Esophagus mucosa (tissue), 1 donor: ENCODE measurements at places on chromosomes 7 and 10.
A peak's percentile ranks its signal among the peaks of the same experiment; 100 is the strongest.

- ATAC-seq, result no peak
These were observed 36.5 kb downstream of the CAMK2B start for GRCh38 chr7:44288811-44289340.

GRCh38 chr10:63504145-63504881 is 16.9 kb upstream of the REEP3 start:
- peak; percentile 98 for ATAC-seq

DNA sequence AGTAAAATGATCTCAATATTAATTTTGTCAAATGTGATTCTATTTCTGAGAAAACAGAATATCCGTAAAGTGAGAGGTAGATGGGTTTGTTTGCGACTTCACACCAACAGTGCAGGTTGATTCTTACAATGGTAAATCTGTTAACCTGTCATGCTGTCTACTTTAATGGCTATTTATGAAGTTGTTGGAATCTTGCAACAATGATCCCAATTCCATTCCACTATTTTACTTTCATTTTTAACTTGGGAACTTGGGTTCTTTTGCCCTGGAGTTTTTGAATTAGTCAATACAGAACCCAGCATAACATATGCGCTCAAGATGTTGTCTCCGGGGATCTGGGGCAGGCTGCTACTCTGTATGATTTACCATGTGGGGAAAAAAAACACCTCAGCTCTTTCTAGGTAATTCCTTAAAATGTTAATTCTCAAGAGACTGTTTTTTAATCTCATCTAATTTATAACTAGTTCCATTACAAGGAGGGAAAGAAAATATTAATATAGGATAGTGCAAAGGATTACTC is 1.2 kb downstream of the LGI1 start:
- ATAC-seq, result no peak

DNA sequence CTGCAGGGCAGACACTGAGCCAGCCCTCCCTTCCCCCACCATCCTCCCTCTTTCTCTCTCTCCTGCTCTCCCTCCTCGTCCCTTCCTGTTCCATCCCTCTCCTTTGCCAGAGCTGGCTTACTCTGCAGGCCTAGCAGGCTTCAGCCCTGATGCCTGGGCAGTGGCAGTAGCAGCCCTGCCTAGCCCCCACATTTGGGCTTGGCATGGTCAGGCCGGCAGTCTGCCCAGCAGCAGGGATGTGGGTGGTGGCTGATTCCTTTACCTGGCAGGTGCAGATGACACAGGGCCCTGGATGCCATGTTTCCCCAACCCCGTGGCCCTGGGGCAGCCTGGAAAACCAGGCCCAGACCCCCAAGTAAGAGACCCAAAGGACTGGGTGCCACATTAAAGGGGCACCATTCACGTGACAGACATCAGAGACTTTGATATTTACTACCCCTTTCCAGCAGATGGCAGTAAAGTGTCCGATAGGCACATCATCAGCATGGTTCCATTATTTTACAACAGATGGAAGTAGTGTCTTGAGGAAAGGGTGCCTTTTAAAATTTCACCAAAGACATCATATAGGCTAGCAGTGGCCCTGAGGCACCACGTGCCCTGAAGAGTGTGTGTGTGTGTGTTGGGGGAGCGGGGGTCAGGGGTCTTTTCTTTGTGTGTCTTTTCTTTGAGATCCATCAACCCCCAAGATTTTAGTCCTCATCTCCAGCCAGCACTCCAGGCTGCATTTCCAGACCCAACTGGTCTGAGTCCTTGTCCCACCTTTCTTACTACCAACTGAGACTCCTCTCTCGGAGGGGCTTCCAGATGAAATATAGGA is 5.9 kb downstream of the KCP start:
- peak; percentile 17 for ATAC-seq

GRCh38 chr10:3482200-3482993 is 302.6 kb downstream of the KLF6 start:
- peak; percentile 83 for ATAC-seq

DNA sequence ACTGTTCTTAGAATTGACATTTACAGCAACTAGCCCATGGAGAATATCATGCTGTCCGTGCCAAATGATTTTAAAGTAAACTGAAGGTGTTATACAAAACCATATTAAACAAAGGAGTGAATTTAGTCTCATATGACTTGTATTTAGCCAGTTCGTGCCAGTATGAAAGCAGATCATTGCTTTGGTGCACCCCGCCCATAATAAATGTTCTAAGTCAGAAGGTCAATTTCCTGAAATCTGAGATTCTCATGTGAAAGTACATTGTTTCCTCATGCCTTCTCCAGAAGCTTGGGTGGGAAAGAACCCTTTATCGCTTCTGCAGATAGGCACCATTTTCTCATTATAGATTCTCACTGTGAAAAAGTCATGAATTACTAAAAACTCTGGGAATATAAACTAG is 106.4 kb downstream of the CAMK1D start:
- ATAC-seq, result no peak

GRCh38 chr10:131726967-131727366 is 173.8 kb upstream of the PPP2R2D start:
- no peak for ATAC-seq

DNA sequence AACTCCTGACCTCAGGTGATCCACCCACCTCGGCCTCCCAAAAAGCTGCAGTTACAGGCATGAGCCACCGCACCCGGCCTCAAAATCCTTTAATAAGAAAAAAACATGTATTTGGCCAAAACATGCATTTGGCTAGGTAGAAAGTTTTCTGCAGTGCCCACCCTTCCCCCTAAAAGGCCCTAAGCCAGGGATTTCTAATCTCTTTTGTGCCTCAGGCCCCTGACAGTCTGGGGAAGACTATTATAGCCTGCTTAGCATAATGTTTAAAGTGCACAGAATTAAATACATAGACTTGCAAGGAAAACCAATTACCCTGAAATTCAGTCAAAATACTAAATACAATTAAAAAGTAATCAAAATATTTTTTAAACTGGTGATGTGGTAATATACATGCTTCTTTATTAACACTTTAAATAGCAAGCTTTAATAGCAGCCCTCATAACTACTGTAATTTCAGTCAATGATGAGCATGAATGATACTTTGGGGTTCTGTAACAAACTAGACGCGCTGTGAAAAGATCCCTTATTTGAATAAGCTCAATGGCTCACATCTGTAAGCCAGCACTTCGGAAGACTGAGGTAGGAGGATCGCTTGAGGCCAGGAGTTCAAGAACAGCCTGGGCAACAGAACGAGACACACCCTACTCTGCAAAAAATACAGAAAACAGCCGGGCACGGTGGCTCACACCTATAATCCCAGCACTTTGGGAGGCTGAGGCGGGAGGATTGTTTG is 29.9 kb downstream of the SPDYE6 start:
- ATAC-seq, result no peak

DNA sequence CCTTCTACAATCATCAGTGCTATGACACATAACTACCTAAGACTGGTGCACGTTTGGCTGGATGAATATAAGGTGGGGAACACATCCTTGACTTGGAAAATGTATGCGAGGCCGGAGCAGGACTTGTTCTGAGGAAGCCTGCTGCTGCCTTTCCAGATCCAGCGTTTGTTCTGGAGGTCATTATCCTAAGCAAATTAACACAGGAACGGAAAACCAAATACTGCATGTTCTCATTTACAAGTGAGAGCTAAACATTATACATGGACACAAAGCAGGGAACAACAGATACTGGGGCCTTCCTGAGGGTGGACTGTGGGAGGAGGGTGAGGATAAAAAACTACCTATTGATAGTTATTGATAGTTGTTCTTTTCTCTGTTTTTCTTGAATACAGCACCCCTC is 10.8 kb upstream of the GALNT11 start:
- ATAC-seq, result no peak

DNA sequence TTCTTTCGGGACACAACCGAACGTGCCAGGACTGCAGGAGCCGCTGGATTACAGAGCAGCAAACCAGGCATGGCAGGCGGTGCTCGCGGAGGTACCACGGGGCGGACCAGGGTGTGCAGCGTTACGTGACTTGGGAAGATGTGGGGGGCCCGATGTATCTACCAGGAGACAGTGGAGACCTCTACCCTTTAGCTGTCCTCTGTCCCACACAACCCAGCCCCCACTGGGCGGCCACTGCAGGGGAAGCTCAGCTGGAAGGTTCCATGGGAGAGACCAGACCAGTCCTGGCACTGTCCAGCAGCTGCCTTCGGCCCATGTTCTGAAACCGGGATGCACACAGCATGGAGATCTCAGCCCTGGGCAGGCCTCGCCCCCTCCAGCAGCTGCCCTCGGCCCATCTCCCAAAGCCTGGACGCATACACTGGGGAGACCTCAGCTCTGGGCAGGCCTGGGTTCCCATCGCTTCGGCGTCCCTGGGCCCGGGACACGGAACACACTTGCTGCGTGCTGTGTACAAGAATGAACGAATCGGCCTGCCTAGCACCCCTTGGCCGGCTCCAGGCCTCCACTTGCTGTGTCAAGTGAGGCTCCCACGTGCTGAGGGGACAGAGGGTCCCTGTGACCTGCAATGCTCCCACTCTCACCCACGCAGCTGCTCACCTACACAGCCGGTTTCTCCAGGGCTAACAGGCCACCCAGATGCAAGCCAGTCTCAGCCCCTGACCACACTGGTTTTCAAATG is 177.4 kb downstream of the ELFN1 start:
- no peak for ATAC-seq

- no peak for ATAC-seq
These were observed 59.2 kb downstream of the TBC1D12 start for GRCh38 chr10:94461503-94461902.

GRCh38 chr7:78195281-78195680 is 396.7 kb downstream of the PHTF2 start:
- no peak for ATAC-seq

GRCh38 chr10:91042069-91042468 is 121.2 kb upstream of the ANKRD1 start:
- no peak for ATAC-seq

DNA sequence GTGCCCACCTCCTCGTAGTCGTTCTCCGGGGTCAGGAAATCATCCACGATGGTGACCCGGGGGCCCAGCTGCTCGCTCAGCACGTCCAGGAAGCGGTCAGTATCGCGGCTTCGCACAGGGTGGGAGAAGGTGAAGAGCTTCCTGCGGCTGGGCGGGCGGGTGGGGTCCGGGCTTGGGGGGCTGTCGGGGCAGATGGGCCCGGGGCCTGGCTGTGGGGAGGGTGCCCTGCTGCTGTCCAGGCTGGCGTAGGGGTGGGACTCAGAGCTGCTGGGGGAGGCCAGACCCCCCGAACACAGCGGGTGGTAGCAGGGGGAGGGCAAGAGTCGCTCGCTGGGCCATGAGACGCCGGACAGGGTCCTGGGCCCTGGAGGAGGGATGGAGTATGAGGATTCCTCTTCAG is 42.3 kb downstream of the GRID2IP start:
- no peak for ATAC-seq

- peak; percentile 27 for ATAC-seq
These were observed 21.7 kb upstream of the PCGF5 start for GRCh38 chr10:91198781-91199180.

DNA sequence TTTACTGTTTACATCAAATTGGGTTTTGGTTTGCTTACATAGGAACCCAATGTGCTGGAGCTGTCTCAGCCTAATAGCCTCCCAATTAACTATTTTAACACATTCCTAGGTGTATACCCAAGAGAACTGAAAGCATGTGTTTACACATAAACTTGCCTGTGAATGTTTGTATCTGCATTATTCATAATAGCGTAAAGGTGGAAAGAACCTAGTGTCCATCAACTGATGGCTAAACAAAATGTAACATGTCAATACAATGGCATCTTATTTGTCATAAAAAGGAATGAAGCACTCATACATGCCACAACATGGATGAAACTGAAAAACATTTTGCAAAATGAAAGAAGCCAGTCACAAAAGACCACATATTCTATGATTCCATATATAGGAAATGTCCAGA is 160.6 kb upstream of the EEPD1 start:
- ATAC-seq, result no peak

GRCh38 chr7:140562926-140563481 is 77.6 kb downstream of the DENND2A start:
- no peak for ATAC-seq

DNA sequence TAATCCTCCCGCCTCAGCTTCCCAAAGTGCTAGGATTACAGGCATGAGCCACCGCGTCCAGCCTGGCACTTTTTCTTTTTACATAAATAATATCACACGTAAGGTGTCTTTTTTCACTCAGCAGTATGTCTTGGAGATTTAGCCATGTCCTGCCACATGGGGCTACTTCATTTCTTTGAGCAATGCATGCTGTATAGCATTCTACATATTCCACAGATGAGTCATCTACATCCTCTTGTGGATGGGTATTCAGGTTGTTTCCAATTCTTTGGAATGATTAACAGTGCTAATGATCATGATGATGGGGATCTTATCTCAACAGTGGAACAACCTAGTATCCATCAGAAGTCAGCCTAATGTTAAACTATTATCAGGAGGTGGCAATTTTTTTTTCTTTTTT is 50.8 kb downstream of the ZNF503 start:
- ATAC-seq, result no peak

GRCh38 chr10:81348003-81348402 is 527.0 kb upstream of the NRG3 start:
- no peak for ATAC-seq

DNA sequence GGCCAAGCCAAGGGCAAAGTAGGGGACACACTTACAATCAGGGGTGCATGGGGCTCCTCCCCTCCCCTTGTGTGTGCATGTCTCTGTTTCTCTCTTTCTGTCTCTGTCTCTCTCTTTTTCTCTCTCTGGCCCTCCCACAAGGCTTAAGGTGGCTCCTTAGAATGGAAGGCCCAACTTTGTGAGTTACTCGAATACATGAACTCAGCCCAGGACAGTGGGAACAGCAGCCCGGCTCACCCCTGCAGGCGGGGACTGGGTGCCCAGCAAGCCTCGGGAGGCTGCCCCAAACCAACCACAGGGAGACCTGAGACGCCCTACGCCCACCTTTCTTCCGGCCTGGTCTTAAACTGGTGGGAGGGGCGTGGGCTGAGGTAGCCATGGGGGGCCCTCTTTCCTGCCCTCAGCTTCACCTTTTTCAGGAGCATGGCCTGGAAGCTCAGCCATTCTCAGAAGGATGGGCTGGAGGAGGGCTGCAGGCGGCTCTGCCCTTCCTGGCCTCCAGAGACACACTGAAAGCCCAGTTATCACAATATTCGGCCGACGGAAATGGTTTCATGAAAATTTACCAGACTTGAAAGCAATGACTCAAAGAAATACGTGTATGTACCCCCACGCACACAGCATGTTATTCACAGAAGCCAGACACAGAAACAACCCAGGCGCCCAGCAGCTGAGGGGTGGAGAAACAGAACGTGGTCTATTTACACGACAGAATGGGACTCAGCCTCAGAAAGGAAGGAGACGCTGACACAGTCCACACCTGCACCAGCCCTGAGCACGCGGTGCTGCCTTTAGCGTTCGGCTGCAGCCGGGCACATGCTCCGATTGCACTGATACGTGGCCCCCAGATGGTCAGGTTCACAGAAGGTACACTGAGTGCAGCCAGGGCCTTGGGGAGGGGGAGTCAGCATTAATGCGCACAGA is 229.5 kb downstream of the PTPRN2 start:
- no peak for ATAC-seq

GRCh38 chr10:121455377-121455776 is 142.9 kb downstream of the FGFR2 start:
- ATAC-seq, result no peak

DNA sequence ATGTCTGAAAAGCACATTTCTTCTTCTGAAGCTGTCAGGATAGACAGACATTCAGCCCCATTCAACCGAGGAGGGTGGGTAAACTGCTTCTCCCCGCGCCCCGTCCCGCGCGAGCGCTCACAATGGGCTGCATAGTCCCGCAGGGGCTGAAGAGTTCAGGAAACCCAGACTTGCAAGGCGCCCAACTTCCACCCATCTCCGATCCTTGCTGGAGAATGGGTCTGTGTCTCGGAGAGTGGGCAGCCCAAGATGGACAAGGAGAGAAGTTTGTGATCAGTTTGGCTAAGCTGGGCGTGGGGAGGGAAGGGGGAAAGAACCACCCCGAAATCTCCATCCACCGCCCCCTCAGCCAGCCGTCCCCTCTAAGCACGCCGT is 686 bp downstream of the AASS start:
- ATAC-seq, result peak; percentile 7

- ATAC-seq, result no peak
These were observed 3.6 kb upstream of the GIMAP7 start for GRCh38 chr7:150511048-150511447.
